ENCODE measurements at places on chromosomes 7 and 10.
A peak's percentile ranks its signal among the peaks of the same experiment; 100 is the strongest.

DNA sequence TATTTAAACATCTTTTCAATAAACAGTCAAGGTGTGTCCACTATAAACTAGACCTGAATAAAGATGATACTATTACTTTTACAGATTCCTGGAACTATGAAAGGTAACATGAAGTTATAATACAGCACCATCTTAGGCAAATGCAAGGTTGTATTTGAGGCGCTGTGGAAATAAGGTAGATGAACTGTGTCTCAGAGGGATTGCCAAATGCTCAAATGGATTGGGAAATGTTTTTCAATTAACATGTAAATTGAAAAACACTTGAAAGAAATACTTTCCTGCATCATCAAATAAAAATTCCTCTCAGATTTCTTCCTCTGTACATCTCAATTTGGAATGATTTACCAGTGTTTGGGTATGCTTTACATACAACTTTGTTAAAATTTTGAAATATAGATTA is 139.4 kb downstream of the DKK1 start:
- DNase-seq: no peak

- DNase-seq: no peak
Measured at GRCh38 chr10:96073722-96074121, 30.3 kb downstream of the CCNJ start.

- DNase-seq: no peak
Measured at GRCh38 chr7:16646472-16647072, 591 bp downstream of the BZW2 start.

- DNase-seq: no peak
Measured at GRCh38 chr7:157292258-157292657, 44.5 kb upstream of the DNAJB6 start.

DNA sequence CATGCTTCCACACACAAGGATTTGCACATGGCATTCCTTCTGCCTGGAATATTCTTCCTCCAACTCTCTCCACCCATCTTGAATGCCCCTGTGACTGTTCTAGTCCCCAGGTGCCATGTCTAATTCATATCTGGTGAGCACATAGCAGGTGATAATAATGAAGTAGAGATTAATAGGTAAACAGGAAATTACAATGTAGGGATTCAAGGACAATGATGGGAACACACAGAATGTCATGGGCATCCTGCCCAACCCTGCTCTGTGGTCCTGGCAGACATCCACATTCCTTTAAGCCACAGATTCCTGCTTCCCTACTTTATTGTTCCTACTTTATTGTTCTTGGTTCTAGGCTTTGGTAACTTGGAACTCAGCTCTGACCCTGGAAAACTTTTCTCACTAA is 115.8 kb downstream of the THSD7A start:
- no peak for DNase-seq

GRCh38 chr7:155299535-155300202 is 2.0 kb downstream of the INSIG1 start:
- no peak for DNase-seq

DNA sequence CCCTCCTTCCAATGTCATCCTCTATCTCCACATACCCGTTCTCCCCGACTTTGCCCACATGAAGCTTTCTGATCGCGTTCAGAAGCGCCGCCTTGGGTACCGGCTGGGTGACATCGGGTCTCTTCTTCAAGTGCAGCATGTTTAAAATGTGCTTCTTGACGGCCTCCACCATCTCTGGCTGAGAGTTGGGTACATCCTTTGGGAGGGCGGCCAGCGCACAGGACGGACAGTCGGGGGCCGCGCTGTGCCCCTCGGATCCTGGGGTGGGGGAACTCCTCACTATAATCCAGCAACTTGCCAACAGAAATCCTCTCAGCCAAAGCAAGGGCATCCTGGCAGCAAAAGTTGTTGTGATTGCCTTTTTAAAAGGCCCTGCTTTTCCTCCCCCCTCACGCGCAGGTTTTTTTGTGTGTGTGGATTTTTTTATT is 2.8 kb downstream of the INHBA start:
- DNase-seq: no peak

GRCh38 chr10:24493165-24493564 is 230.5 kb downstream of the ARHGAP21 start:
- DNase-seq: no peak

DNA sequence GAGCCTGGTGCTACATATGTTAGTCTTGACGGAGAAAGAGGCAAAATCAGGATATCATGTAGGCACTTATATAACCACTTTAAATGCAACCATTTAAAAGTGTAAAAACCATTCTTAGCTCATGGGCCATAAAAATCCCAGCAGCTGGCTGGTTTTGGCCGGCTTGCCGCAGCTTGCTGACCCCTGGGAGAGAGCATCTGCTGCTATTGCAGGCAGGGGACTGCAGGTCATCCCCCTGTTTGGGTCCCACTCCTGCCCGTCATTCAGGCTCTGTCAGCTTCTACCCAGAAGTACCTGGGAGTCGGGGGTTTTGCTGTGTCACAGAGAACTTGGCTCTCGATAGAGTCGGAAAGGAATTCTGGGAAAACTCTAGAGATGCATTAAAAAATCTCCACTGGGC is 187.4 kb downstream of the CUX1 start:
- DNase-seq: no peak

DNA sequence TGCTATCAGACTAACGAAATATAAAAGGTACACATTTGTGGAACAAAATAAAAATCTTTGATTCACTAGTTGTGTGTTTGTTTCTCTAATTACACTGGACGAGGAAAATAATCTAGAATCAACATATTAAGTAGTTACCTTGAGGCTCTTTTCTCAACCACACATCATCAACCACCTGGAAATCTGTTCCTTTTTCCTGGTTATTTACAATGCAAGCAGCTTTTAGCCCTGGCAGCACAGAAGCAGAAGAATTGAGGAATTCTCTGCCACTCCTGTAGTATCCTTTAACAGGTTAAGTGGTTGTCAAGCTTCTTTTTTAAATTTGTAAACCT is 23.7 kb downstream of the NUP42 start:
- no peak for DNase-seq

- no peak for DNase-seq
Measured at GRCh38 chr7:74032624-74033371, 4.8 kb downstream of the ELN start.

- DNase-seq: no peak
Measured at GRCh38 chr10:114987995-114988394, 50.0 kb downstream of the TRUB1 start.

GRCh38 chr10:77974396-77975074 is 48.0 kb upstream of the DLG5 start:
- no peak for DNase-seq

- no peak for DNase-seq
Measured at GRCh38 chr7:106155027-106155426, 42.9 kb upstream of the SYPL1 start.

- DNase-seq: no peak
Measured at GRCh38 chr10:93559490-93559889, 7.0 kb upstream of the FFAR4 start.

GRCh38 chr7:94662548-94662947 is 6.6 kb upstream of the SGCE start:
- no peak for DNase-seq

GRCh38 chr7:36148422-36149065 is 4.5 kb upstream of the EEPD1 start:
- DNase-seq: no peak

DNA sequence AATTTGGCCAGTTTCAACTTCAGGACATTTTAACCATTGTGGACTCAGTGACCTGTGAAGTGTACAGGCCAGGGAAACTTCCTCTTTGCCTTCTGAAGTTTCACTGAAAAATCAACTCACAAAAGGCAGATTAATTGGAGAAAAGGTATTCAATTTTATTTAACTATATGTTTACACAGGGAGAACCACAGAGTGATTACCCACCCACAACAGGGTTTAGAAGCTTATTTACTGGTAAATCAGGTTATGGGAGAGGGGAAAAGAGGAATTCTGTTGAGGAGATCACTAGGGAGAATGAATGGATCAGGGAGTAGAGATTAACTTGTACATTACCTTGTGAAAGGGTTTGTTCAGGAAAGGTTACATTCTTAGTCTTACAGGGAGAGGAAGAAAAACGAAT is 1.7 kb upstream of the AKR1D1 start:
- no peak for DNase-seq

GRCh38 chr10:49113741-49114141 is 1.6 kb downstream of the VSTM4 start:
- DNase-seq: no peak

DNA sequence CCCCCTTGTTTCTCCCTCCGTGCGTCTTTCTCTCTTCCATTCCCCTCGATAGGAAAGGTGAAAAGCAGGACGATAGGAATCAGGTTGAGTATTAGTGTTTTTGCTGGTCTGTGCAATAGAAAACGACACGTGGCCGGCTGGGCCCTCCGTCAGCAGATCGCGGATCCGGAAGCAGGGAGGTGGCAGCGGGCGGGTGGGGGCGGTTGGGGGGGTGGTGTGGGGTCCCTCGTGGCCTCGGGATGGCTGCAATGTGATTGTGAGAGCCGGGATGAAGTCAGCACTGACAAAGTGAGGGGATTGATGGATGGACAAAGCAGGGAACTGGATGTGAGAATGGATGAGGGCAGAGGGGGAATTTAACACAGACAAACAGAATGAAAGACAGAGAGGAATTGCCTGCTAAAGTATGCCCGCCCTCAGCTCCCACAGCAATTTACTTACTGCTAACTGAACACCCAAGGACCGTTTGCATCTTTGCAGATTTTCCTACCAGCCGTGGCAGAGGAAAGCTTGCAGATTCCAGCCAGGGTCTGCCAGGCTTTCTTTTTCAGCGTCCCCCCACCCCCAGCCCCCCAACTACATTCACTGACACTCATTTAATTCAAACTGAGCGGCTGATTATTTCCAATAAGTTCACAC is 280.9 kb downstream of the LRMDA start:
- DNase-seq: no peak

DNA sequence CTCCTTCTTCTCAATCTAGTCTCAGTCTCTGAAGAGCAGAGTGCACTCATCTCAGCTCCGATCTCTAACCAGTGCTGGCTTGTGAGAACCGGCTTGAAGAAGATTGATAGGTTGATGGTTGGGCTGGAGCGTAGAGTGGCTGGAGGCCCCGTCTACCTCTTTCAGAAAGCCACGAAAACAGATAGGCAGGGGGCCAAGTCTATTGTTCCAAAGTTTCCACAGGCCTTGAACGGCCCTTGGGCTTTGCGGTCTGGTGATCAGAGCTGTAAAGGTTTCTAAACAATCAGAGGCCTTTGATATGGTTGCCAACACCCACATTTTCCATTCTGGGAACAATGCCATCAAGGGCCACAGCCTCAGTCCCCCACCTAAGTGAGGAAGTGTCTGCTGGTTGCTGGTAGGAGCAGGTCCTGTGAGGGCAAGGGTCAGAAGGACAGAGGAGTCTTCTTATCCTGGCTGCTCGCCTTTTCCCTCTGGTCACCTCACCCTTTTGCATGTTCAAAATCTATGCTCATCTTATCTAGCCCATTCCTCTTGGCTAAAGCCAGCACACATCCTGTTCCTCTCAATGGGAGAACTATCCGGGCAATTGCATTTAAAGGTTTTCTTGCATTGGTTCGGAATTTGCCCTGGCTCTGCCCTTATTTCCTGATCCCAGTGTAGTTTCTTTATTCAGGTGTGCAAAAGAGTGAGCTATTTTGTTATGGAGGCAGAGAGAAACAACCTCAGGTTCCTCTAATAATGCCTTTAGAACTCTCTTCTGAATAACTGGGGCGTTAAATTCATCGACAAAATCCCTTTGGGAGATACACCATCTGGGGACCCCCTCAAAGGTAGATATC is 70.3 kb upstream of the KMT2E start:
- peak; percentile 68 for DNase-seq

DNA sequence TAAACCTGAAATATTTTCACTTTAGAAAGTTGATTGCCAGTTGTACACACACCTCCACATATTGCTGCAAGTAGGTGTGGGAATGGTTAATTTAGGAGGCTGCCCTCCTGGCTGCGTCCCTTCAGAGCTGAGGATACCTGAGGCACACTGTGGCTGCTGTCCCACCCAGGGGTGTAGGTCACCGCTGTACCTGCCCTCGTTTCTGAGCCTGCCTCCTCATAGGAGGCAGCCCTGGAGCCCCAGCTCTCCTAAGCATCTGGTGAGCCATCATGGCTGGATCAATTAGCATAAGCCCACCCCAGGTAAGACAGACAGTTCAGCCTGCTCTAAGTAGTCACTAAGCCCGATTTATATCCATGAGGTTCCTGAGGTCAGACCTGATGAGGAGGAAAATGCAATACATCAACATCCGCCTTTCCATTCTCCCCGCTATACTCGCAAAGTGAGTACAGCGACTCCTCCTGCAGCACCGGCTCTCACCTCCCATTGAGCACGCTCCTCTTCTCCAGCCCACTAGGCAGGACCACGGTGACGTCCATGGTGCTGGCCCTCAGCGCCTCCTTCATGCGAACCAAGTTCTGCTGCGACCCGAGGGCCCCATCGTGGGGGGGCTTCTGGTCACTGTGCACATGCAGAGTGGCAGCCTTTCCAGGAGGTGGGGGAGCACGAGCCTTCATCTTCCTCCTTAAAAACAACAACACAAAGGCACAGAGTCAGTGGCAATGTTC is 97.2 kb downstream of the COBL start:
- no peak for DNase-seq

DNA sequence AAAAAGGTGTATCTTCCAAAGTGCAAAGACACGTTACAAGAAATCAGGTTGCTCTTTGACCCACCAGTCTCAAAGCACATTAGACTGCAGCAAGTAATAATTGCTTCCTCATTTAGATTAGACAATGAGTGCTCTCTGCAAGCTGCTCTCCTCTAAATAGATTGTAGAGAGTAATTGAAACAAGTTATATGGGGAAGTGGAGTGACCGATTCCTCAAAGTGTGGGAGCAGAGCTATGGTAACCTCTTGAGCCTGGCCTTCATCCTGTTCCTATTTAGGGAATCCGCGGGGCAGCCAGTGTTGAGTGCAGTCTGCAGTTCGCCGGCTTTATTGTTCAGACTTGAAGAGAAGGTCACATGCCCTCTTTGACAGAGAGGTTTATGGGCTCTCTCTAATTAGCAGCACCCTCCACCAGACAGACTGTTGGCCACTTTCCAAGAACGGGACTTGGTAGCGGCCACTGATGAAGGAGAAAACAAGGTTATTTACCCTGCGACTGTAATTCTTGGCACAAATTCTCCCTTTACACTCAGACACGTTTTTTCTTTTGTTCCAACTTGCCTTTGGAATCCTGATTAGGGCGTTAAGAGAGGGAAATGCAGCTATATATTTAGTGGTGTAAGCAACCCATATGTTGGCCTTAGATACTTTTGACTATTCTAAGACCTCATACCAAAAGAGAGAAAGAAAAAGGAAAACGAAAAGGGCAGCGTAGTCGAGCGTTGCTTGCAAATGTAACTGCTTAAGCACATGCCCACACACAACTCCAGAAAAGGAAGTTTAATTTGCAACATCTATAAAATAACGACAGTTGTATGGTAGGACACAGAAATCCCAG is 107.5 kb downstream of the REEP3 start:
- no peak for DNase-seq

DNA sequence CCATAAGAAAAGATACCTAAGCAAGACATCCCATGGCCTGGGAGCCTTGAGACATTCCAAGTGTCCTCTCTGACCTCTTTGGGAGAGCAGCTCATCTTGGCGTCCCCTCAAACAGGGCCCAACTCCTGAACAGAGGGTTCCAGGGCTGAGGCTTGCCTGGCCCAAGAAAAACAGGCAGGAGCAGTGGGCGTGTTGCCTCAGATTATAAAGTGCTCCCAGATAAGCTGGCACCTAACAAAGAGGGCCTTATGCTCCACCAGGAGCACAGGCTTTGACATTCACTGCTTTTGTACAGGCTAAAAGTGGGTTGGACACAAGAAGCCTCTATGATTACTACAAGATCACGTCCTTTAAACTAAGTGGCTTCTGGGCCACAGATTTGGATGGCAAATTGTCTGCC is 193.1 kb downstream of the FGFR2 start:
- no peak for DNase-seq

Measured in activated naive CD8-positive, alpha-beta T cell treated with anti-CD3 and anti-CD28 coated beads, Interleukin-2, amount 10 ng/mL, durations not matched to agents 7 days and 5 days (primary cell).